Fibroblast of upper back skin (primary cell): ENCODE measurements at places on chromosomes 2 and 18.

DNA sequence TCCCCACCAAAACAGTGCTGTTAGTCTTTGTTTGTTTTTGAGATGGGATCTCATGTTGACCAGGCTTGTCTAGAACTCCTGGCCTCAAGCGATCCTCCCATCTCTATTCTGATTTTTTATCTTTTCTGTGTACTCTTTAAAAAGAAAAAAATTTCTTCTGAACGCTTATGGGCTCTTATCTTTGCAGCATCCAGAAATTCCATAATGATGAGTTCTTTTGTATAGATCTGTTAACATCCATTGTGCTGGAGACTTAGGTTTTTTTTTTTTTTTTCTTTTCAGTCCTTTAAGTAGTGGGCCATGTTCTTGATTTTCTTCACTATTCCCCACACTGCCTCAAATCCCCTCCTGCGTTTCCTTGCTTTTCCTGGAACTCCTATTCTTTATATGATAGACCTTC, 31.0 kb downstream of the RBBP8 start:
- DNase-seq: no peak

DNA sequence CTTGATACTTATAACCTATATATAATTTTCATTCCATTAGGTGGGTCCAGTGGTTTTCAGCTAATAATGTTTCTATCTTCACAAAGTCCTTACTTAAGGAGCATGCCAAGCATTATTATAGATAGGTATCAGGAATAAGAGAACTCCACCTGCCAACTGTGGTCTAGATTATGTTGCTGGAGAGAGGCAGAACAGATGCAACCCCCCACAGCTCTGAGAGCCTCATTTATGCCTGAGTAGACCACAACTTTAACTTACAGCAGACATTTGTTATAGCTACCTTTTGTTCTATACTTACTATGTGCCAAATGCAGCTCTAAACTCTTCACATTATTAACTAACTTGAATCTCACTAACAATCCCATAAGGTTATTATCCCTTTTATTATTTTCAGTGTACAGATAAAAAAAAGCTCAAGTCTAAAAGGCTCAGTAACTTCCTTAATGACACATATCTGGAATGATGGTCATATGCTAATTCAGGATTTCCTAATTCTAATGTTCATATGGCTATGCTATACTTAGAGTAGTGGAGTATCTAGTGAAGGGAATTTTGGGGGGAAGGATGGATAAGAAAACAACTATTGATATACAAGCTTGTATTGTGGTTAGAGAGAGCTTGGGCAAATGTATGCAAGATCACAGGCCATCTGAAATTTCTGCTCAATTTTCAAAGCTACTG, 119.1 kb upstream of the RND3 start:
- no peak for DNase-seq

DNA sequence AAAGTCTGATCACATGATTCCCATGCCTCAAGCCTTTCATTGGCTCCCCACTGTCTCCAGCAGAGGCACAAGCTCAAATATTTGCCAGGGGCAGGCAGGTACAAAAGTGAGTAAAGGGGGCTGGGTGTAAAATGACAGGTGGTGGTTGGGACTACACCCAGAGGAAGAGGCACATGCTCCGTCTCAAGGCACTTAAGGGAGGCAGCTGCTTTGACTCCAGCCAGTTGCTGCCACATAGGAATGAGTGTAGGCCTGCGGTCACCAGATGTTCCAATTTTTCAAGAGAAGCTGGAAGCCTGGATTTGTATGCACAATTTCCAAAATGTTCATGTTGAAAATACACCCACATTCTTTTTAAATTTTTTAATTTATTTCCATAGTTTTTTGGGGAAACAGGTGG, 164.4 kb downstream of the UPP2 start:
- no peak for DNase-seq

DNA sequence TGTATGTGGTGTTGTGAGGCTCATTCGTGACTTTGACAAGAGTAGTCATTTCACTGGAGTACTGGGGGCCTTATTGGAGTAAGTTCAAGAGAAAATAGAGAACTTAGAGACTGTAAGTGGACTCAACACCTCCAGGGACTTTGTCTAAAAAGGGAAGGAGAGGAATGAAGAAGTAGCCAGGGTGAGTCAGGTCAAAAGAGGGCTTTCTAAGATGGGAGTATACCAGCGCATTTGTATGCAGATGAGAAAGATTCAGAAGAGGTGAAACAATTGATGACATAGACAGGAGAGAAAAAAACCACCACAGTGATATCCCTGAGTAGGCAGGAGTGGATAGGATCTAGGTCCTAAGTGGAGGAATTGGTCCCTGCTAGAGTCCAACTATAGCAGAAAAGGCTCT, 246.8 kb downstream of the IKZF2 start:
- no peak for DNase-seq

DNA sequence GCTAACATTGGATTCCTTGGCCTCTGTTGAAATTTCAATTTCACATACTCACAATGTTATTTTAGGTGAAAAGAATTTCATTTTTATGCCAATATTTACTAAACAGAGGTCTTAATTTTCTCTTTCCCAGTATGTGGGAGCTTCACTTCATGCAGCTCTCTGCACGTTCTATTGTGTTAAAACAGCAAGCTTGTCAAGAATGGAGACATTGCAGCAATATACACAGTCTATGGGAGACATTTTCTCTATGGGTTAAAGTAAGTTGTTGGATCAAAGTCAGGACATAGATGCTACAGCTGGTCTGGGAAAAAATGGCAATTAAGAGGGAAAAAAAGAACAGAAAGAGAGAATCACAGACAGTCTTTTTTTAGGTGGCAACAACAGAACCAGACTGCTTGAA, 70.4 kb upstream of the ARHGAP15 start:
- DNase-seq: no peak
